Fibroblast of skin of right quadriceps (primary cell): ENCODE measurements at places on chromosomes 1 and 21.

DNA sequence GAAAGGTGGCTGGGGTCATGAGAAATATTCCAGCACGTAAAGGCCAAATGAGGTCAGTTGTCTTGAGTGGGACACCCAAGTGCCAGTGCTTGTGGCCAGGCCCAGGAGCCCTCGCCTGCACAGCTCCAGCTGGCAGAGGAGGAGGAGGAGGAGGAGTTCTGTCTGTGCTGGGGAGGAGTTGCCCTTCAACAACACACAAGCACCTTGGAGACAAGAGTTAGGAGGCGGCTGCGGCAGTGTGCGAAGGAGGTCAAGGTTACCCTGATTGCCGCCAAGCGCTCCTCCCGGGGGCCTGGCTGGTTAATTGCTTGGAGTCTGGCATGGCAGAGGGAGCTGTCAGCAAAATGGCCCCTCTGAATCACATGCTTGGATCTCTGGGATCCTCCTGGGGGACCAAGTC is 45.1 kb downstream of the GRIK3 start:
- no peak for DNase-seq

DNA sequence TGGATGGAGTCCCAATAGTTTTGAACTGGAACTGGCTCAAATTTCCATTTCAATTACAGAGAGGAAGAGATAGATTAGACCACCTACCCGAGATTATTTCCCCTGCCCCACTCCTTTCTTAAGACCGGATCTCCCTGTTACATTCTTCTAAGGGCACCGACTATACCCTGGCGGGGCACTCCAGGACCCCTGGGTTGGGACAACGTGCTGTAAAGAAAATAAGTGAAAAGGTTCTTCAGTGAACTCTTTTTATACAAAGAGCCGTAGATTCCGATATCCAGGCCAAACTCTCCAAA is 6.7 kb downstream of the NR5A2 start:
- DNase-seq, result no peak

DNA sequence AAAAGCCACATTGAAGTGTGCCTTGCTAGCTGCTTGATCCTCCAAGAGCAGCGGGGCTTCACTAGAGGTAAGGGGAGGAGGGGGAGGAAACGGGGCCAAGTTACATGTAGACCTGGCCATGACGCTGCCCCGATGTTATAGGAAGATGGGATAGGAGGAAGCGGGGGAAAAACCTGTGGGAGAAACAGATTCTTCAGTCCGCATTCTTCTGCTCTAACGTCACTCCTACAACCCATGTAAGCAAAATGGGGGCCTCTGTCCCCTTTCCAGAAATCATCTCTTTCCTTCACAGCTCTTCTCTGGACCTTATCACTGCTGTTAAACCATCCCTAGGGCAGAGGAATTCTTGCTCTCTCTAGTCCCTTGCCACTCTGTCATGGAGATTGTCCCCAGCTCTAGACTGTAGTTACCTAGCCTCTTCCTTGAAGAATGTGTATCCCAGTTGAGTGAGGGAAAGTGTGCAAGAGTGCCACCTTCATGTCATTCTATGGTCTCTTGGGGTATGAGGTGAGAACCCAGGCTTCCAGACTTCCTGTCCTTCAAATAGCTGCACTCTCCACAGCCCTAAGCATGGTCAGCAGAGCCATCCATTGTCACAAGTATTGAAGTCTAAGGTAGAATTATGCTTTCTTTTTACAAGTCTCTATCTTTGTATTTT is 11.4 kb downstream of the PLEKHO1 start:
- peak; percentile 72 for DNase-seq

DNA sequence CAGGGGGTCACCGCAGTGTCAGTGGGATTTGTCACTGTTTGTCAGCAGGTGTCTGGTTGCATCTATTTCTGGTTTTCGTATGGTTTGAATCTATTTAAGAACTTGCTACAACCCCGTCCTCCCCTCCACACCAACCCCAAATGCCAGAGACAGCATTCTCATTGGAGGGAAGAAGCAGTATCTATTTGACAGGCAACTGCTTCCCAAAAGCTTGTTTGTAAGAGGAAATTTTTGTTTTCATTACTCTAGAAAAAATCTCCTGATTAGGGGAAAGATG is 54.4 kb downstream of the NR5A2 start:
- DNase-seq, result no peak

DNA sequence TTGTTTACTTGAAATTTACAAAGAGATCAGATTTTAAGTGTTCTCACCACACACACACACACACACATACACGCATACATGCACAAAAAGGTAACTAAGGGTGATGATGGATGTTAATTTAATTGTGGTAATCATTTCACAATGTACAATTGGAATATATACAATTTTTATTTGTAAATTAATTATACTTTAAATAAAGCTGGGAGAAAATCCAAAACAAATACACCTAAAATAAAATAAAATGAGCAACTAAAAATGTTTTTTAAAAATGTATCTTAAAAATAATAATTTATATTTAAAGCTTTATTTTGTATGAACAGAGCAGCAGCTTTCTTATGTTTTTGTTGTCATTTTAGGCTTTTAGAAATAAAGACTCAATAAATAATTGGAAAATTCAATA is 8.2 kb upstream of the INSL5 start:
- no peak for DNase-seq

GRCh38 chr1:26409191-26409807 is 1.3 kb upstream of the LIN28A start:
- DNase-seq, result no peak

DNA sequence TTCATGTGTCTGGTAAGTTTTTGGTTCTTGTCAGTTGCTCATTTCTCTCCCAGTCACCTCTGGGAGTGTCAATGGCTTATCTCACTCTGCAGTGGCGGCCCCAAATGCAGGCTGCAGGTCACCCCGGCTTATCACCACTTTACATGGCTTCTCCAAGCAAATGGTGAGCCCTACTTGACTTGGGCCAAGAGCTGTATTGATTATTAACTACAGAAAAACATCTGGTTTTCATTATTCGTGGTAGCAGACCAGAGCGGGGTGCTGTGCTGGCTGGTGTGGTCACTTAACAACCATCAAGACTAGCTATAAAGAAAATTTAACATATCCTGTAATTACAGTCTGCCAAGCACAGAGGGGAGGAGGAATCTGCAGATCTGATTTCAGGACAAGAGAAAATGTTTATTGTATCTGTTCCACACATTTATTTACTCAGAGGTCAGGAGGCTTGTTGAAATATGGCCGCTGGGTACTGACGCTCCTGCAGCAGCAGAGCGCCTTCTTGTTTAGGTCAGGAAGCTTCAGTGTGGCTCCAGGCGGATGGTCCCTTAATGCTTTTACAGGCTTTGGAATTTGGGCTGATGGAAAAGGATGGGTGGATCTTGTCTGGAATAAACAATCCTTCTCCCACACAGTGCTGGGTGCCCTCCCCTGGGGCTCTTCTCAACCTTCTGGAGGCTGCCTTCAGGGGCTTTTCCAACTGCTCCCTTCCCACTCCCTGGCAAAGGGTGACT is 87.8 kb downstream of the HLX start:
- DNase-seq, result peak; percentile 67

GRCh38 chr1:162635418-162635817 is 3.2 kb downstream of the DDR2 start:
- DNase-seq, result no peak

DNA sequence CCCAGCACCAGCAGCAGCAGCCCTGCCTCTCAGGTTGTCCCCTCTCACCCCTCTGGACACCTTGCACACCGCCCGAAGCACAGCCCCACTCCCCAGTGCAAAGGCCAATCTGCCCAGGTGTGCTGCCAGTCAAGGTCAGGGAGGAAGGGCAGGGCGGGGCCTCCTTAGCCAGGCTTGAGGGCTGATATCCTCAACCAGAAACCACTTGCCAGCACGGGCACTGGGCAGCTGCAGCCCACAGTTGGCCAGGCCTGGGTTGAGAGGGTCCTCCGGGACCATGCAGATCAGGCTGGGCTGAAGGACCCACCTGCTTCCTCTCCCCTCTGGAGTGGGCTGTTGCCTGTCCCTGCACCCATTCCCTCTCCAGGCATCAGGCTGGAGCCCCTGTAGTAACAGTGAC is 588.3 kb downstream of the NPHP4 start:
- no peak for DNase-seq

GRCh38 chr21:44547656-44548331 is 3.5 kb downstream of the KRTAP10-2 start:
- no peak for DNase-seq

- no peak for DNase-seq
Observed at GRCh38 chr1:21280482-21280881, 9.8 kb downstream of the ECE1 start.

- DNase-seq, result no peak
Observed at GRCh38 chr1:43622471-43622870, 27.5 kb upstream of the KDM4A start.

- DNase-seq, result peak; percentile 34
Observed at GRCh38 chr1:236913371-236914037, 90.7 kb downstream of the MT1HL1 start.

GRCh38 chr1:153344718-153345025 is 4.0 kb downstream of the PGLYRP4 start:
- no peak for DNase-seq

DNA sequence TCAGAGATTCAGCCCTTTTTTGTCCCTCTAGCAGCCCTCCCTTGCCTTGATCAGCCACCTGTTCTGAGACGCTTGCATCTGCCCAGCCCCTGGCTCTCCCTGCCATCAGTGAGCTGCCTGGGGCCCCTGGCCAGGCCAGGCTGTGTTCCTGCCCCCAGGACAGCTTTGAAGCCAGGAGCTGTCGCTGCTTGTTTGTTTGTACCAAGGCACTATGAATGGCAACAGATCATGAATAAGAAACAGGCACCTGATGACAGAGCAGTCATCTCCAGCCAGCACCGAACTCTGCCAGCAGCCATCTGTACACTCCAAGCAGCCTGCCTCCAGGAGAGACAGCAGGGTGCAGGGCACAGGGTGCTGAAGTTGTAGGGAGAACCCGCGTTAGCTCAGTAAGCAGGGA is 8.1 kb upstream of the VWA5B1 start:
- no peak for DNase-seq

DNA sequence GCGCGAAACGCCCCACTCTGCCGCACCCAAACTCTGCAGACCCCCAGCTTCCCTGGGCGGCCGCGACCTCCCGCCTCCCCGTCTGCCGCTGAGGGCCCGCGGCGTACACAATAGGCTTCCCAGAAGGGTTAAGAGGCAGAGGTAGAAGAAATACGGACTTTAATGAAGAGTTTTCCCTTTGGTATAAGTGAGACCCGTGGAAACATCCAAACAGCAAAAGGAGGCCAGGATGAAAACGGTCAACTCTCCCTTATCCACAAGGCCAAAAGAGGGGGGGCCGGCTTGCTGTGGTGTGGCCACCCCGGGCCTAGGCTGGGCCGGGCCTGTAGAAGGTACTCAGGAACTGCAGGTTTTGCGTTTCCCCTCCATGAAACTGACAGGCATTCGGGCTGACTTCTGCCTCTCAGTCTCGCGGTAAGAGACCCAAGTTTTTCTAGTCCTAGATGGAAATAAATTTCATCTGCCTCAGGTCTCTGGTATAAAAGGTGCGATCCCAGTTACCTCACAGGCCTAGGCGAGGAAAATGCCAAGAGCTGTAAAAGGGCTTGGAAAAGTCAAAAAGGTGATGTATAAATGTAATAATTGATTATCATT is 671 bp upstream of the PYGO2 start:
- peak; percentile 23 for DNase-seq
